Cerebellum (tissue), 4 donors: ENCODE measurements at places on chromosomes 7 and 10. TPM values are rescaled to one million over a fixed set of nuclear protein-coding genes. Genes with fewer than 3 reads are reported as not detected.

DNA sequence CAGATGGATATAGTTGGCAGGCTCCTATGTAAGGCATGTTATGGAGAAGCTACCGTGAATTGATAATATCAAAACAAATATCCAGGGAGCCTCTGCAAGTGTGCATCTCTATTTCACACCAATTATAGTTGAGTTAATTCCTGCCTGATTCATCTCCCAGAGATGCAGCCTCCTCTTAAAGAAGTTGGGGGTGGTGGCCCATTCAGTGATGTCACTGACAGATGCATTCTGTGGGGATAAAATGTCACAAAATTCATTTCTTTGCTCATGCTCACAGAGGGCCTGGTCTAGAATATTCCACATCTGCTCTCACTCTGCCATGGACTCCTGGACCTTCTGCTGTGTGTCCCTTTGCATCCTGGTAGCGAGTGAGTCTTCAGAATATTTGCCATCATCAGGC is 189.1 kb upstream of the PRSS1 start:
- no peak for DNase-seq

DNA sequence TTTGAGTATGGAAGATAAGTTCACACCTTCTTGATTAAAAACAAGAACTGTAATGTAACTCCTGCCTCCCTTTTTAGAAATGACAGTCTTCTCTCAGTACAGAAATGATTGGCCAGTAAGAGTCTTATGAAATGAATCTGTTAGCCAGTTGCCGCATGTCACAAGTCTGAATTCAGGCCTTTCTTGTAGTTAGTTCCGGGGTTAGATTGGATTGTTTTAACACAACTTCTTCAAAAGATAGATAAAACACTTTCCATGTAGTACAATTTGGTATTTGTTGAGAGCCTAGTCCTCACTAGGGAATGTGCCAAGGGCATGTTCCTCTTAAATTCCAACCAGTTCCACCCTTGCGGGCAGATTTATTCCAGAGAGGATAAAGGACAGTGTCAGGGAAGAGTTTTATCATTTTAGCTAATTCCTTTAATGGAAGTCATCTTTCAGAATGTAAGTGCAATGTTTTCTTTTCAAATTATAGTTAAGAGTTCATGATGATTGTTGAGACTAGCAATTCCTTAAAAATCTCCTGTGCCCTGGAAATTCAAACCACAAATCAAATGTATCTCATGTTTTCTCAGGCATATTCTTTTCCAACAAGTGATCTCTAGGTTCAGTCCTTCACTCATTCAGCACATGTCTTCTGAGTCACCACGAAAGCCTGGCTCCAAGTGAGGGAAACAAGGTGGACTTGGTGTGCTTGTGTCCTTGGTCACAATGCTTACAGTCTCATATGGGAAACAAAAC is 4.1 kb downstream of the FHIP2A start:
- DNase-seq, result no peak

GRCh38 chr10:86535132-86535882 is 13.7 kb upstream of the WAPL start:
- DNase-seq, result peak; percentile 77

AUTS2 gene
- 298 TPM for total RNA-seq

GRCh38 chr7:48245751-48246472 is 74.7 kb downstream of the ABCA13 start:
- DNase-seq, result no peak

- DNase-seq, result no peak
These were observed 99.7 kb upstream of the PDCD4 start for GRCh38 chr10:110771991-110772390.

DNA sequence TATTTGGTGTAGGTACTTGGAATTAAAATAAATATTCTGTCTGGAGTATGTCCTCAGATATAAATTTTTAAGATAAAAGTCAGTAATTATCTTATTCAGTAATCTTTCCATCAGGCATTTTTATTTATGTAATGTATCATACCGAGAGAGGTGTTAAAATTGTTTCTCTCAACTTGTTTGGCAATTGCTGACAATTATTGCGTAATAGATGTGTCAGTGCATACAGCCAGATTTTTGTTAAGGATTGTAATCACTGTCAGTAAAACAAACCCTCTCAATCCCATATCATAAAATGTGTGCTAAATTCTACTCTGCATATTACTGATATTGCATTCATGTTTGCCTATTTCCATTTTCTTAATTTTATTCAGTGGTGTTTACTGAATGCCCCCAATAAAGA is 69.2 kb downstream of the CNTNAP2 start:
- DNase-seq, result no peak

- DNase-seq, result no peak
These were observed 67.5 kb downstream of the NT5C2 start for GRCh38 chr10:103125323-103126267.

GRCh38 chr10:50567384-50567783 is 56.4 kb downstream of the SGMS1 start:
- DNase-seq, result peak; percentile 76

- no peak for DNase-seq
These were observed 103.4 kb upstream of the ANLN start for GRCh38 chr7:36286226-36286625.

GRCh38 chr10:97230146-97230545 is 44.4 kb upstream of the SLIT1 start:
- no peak for DNase-seq

TSPAN13 gene
- 56.8 TPM for total RNA-seq

DNA sequence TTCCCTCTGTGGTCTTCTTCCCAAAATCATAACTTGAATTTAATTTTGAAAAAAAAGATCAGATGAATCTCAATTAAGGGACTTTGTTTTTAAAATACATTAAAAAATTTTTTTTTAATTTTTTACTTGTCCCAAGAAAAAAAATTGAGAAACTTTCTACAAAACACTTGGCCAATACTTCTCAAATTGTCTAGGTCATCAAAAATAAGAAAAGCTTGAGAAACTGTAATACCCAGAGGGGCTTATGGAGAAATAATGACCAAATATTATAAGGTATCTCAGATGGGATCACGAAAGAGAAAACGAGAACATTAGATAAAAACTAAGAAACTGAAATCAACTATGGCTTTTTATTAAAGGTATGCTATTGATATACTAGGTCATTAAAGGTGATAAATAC is 835.0 kb downstream of the GATA3 start:
- no peak for DNase-seq

GRCh38 chr7:134966691-134967090 is 19.6 kb upstream of the AGBL3 start:
- DNase-seq, result no peak

DNA sequence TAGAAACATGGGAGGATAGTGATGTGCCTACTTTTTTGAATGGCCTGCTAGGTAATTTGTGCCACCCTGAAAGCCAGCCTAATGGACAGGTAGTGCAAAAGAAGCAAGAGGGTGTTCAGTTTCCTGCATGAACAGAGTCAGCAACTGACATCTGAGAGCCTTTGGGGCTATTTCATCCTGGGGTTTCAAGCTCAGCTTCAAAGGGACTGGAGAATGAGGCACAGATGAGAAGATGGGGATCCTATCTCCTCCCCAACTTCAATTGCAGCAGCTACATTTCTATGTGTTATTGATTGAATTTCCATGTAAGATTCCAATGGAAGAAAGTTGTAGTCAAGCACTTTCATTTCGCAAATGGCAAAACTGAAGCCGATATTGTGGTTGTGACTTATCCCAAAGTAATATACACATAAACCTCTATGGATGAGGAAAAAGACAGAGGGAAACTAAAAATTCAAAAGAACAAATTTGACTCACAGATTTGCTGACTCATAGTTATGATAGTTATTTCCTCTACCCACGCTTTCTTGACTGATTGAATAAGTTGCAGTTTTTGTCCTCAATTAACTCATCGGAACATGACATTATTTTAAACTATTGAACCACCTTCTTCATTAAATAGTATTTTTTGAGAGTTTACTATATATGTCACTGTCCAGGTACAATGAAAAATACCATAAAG is 42.6 kb upstream of the NRP1 start:
- DNase-seq, result no peak

DNA sequence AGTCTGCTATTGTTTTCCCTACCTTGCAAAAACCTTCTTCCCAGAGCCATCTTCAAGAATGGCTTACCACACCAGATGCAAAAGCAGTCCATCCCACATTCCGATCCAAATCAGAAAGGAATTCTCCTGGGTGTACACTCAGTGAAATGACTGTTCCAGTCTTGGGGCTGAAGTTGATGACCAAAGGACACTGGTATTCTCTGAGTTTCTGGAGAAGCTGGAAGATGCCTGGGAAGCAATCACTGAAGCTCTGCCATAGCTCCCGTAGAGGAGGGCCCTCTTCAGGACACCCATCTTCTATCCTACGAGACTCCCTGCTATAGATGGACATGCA is 155.7 kb downstream of the LCOR start:
- DNase-seq, result no peak

- DNase-seq, result no peak
These were observed 236.1 kb upstream of the BMPER start for GRCh38 chr7:33669251-33669670.

GRCh38 chr10:119609516-119609915 is 12.8 kb upstream of the TIAL1 start:
- no peak for DNase-seq

- no peak for DNase-seq
These were observed 32.6 kb downstream of the USP6NL start for GRCh38 chr10:11578802-11579255.

DNA sequence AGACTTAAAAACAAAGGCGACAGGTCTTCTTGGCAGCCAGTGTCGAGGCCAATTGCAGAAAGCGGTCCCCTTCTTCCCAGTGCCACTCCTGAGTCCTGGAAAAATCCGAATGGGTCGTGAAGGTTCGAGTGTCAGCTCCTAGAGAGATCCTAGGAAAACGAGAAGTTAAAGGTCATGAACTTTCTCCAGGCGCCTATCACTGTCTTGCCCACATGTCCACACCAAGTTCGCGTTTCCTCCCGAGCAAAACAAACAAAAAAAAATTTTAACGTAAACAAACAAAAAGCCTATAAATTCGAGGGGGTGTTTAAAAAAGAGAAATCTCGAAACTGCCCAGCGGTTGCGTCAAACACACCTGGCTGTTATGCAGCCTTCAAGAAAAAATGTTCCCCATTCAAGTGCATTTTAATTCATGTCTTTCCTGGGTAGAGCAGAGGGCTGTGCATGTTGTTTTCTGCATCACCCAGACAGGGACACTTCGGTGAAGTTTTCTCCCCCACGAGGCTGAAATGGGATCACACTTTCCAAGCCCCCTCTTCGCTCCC is 1.5 kb downstream of the ARHGAP21 start:
- DNase-seq, result no peak

OR13A1 gene
- 0.45 TPM for total RNA-seq

GRCh38 chr7:378041-378420 is 88.1 kb downstream of the FOXL3 start:
- DNase-seq, result no peak

- DNase-seq, result no peak
These were observed 110.4 kb downstream of the PON1 start for GRCh38 chr7:95213809-95214492.

GRCh38 chr10:4234661-4235060 is 449.7 kb upstream of the KLF6 start:
- no peak for DNase-seq

STEAP1B gene
- total RNA-seq, result 2.6 TPM

- DNase-seq, result no peak
These were observed 26.8 kb downstream of the TACR2 start for GRCh38 chr10:69389827-69390490.

DNA sequence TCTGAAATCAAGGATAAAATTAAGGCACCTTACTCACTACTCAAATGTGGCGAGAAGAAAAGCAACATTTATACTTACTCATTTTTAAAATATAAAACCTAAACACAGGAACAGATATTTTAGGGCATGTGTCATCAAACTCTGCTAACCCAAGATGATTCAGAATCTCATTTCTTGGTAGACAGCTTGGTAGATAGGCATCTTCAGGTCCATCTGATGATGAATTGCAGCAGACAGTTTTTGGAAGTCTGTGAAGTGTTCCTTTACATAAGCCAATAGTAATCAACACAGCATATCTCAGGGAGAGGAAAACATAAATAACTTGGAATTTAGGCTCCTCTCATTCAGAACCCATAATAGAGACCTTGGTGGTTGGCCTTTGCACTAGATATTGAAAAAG is 3.4 kb downstream of the HIPK2 start:
- no peak for DNase-seq

DNA sequence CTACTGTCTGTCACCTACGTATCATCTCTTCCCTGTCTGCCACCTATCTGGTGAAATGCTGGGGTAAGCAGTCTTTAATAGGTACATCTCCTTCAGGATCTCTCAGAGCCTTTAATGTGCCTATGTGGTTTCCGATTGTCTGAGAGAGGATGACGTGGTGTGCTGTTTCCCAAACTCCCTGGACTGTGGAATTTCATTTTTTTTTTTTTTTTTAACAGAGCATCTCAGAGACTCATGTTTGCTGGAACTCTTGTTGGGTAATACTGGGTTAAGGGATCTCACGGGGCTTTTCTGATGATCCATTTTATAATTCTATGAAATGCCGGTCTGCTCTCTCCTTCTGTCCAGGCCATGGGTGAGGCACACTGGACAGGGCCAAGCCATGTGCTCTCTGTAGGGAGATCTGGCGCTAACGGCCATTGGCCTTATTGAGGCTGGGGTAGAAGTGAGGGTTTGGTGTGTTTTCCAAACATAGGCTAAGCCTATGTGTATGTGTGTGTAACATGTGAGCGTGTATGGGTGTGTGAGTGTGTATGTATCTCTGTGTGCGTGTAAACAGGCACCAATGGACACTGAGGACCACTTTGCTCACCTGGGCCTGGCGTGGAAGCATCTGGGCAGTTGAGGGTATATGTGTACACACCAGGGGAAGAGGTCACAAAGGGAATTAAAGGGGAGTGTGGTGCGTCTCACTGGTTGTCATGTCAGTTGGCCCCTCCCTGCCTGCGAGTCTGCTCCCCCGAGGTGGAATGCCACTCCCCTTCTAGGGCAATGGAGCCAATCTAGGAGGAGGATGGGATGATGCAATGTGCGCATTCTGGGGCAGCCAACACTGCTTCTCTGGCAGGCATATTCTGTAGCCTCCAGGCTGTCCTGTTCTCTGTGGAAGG is 7.8 kb downstream of the ADRA2A start:
- DNase-seq, result no peak

GRCh38 chr7:24378871-24379616 is 95.1 kb downstream of the NPY start:
- DNase-seq, result no peak

DNA sequence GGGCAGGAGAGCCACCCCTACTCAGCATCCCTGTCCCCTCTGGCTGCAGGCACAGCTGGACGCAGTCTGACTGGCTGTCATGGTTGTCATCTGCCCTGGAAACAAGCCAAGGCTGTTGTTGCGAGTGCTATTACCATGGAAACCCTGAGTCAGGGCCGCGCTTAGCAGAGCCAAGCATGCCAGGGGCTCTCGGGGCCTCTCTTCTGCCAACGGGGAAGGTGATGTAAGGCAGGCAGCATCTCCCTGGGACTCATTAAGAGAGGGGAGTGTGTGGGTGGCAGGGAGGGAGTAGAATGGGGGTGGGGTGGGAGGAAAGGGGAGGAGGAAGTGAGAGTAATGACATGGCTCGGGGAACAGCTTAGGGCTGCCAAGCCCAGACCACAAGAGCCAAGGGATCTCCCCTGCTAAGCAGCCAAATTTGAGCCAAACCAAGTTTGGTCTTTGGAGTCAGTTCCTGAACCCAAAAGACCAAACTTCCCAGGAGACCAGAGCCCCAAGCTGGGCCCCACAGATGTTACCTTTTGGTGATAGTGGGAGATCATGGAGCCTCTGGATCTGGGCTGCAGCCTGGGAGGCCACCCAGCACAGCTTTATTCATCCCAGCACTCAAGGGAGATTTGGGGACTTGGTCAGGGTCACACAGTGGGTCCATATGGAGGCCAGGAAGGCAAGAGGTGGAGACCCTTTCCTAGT is 67.6 kb downstream of the TMEM130 start:
- DNase-seq, result no peak
